ENCODE measurements at places on chromosomes 16 and 17. TPM values are rescaled to one million over a fixed set of nuclear protein-coding genes. Genes with fewer than 3 reads are reported as not detected.

CCDC200 gene
- total RNA-seq: not detected

KLHL10 gene
- total RNA-seq: 0.42 TPM

HAS3 gene
- 54.9 TPM for total RNA-seq

OR2C1 gene
- not detected for total RNA-seq

CES4A gene
- 0.39 TPM for total RNA-seq
